ENCODE measurements at places on chromosomes 6 and 20.

DNA sequence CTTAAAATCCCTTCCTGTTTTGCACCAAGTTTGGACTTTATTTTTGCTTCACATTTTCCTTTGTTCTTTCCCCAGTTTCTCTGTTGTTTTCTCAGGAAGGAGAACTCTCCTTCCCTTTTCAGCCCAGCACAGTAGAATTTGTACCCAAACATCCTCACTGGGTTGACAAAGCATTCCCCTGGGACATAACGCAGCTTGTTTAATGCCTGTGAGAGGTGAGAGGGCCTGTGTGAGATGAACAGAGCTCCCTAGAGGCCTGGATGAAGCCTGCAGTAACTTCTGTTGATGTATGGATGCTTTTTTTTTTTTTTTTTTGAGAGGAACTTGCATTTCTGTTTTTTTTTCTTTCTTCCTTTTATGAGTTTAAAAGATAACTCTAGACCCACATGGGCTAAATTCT is 104.9 kb upstream of the SLC22A23 start:
- DNase-seq, result no peak

DNA sequence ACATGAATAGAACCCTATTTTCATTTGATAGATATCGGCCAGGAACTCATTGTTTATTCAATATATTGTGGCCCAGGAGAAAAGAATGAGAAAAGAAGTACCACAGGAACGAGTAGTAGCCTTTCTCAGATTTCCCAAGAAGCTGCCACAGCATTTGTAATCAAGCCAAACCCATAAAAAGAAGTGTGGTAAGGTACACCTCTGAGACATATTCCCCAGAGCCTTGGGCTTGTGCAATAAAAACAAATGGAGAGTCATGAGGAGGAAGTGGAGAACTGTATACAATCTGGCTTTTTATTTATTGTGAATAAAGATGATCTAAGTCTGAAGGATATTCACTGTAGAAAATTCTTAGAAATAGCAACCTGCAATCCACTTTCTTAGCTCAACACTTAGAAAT is 36.7 kb downstream of the KIF6 start:
- DNase-seq, result no peak

DNA sequence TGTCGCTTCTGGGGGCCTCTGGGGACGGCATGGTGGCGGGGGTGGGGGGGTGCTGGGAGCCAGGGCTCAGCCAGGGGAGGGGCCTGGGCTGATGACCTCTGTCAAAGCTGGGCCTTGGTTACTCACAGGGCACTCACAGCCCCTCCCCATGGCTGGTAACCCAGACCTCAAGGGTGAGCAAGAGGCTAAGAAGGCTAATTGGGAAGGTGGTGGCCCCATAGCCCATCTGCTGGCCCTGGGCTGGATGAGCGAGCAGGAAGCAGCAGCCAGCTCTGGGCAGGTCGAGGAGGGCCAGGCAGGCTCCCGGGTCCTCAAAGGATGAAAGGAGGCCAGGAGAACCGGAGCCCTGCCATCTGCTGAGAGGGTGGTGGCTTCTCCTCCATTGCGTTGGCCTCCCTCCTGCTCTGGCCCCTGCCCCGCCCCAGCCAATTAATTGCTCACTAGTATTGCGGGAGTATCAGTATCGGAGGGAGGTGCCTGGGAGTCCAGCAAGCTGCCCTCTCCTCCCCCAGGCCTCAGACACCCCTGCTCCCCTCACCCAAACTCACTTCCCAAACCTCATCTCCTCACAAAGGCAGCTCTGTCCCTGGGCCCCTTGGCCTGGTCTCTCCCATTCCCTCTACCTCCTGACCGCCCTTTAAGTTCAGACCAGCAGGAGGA is 1.0 kb upstream of the CDSN start:
- no peak for DNase-seq

DNA sequence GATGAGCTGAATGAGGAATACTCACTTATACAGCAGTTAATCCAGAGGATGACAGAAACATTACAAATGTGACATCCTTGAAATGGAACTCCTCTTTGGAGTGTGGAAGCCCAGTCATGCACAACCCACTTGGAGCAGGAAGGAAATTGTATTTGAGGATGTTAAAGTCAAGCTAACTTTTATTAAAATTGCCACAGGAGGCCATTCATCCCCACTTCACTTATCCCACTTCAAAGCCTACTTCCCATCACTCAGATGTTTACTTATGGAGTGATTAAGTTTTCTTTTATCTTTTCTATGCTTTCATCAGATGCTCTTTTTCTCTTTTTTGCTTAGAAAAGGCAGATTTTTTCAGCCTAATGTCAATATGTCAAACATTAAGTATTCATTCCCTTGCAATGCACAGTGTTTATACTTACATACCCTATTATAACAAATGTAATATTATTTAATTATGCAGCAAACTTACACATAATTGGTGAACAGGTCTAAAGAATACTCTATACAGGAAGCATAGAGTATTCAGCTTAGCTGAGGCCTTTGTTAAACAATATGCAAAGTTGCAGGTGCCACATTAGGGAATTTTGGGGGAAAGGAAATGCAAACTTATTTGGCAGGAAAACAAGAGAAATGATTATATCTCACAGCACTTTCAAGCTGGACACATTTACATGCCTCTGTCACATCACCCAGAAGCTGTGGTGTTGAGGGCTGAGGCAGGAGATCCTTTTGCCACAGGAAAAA is 148.9 kb downstream of the KHDC1L start:
- DNase-seq, result no peak

- DNase-seq, result no peak
These were observed 7.8 kb upstream of the APMAP start for GRCh38 chr20:25000268-25000801.

GRCh38 chr6:131949909-131950766 is 1.0 kb downstream of the CCN2 start:
- DNase-seq, result peak; percentile 61

DNA sequence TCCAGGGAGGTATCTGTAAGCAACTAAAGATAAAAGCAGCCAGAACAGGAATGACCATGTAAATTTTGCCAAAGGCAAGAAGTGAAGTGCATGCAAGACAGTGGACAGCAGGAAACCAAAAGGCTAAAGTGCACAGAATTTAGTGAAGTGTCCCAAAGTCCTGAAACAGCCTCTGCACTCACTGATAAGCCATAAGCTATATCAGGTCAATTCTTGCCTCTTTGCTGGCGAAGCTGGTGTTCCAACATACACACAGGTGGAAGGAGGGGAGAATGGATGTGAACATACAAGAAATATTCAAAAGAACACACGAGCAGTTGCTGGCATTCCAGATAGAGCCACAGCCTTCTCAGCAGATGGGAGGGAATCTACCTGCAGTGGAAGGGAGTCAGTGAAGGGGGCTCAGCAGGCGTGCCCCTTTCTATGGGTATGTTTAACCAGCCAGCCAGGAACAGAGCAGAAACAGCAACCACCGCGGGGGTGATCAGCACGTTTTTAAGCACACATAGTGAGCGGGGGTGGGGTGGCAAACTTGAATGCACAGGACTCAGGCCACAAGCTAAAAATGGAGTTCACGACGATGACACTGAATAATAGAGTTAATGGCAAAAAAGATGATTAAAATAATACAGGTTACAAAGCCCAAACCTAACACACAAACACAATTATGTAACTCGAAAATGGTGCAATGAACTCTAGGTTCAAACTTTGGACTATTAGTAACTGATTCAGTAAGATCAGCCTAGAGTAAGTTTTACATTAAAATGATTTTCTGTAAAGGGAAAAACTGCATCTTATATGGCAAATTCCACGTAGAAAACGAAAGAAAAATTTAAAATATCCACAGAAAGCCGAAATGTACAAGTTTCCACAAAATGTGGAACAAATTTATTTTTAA is 1.2 kb downstream of the ECI2 start:
- DNase-seq, result no peak

GRCh38 chr20:64155258-64156135 is 8.8 kb upstream of the MYT1 start:
- no peak for DNase-seq

DNA sequence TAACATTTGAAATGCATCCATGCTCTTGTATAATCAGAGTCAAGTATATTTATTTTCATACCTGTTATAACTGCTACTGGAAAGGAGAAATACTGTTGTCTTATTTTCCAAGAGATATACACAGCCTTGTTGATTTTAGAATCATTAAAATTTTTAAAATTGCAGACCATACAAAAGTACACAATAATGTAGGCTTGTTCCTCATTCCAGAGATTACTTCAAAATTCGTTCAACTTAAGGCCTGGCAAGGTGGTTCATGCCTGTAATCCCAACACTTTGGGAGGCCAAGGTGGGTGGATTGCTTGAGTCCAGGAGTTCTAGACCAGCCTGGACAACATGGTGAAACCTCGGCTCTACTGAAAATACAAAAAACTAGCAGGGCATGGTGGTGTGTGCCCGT is 6.1 kb downstream of the RNF114 start:
- no peak for DNase-seq

GRCh38 chr6:157089258-157089657 is 234.1 kb downstream of the TMEM242 start:
- no peak for DNase-seq

- DNase-seq, result no peak
These were observed 144.4 kb downstream of the PHACTR3 start for GRCh38 chr20:59748619-59749191.

GRCh38 chr6:165605901-165606739 is 56.9 kb downstream of the PDE10A start:
- DNase-seq, result no peak

DNA sequence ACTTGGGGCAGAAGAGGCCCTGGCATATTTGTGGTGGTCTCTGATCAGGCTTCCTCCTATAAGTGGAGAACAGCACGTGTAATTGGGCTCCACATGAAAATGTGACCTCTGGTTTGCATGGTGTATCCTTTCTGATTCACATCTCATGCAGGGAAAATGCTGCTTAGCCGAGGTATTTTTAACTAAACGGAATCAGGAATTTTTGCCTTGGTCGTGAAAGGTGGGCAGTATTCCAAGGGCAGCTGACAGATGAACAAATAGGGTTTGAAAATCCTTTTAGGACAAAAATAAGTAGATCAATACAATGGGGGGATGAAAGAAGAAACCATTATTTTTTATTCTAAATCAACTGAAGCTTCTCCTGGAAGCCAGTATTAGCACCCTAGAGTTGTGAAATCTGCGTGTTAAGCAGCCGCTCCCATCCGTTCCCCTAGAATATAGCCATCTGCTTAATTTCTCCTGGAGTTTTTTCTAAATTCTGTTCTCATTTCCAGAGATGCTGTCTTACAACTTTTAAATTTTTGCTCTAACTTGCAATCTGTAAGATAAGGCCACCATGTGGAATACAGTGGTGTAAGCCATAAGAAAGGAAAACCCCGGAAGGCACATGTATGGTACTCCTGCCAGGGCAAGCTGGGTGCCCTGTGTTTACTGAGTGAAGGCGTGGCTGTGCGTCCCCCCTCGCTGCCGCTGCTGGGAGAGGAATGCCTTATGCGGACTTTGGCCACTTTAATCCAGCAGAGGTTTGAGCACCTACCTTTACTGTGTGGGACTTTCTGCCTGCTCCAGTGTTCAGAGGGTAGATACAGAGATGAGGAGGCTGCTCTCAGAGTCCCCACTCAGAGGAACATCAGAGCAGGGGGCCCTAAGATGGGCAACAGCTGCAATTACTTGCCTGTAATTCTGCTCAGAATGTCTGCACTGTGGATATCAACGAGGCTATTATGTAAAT is 52.4 kb downstream of the SYNJ2 start:
- no peak for DNase-seq

GRCh38 chr6:119241540-119242309 is 107.8 kb downstream of the MAN1A1 start:
- DNase-seq, result no peak

GRCh38 chr6:128098000-128098581 is 197.2 kb upstream of the THEMIS start:
- DNase-seq, result no peak

- no peak for DNase-seq
These were observed 38.7 kb downstream of the CDKAL1 start for GRCh38 chr6:20572940-20573339.

DNA sequence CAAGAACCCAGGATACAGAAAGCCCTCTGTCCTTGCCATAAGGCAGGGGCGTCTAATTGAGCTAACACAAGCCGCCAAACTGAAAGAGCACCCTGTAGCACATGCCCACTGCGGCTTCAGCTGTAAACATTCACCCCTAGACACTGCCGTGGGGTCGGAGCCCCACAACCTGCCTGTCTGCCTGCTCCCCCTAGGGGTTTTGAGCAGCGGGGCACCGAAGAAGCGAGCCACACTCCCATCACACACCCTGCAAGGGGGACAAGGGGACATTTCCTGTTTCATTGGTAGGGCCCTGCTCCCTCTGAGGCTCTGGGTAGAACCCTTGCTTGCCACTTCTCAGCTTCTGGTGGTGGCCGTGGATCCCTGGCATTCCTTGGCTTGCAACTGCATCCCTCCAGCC is 45.2 kb upstream of the BCLAF1 start:
- no peak for DNase-seq

DNA sequence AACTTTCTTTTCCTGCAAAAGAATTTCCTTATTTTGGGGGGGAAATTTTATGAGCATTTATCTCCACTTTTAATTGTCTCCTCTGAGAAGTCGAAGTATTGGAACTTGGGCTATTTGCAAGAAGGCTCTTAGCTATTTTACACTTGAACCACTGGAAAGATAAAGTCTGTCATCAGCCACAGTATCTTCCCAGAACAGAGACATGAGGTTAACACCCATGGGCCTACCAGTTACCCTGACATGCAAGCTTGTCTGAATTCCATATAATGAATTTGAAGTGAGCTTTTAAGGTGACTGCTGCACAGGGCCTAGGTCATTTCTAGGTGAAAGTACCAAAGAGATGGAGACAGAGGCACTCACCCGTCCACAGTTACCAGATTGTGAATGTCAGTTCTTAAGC is 193.1 kb downstream of the SIM1 start:
- DNase-seq, result no peak

DNA sequence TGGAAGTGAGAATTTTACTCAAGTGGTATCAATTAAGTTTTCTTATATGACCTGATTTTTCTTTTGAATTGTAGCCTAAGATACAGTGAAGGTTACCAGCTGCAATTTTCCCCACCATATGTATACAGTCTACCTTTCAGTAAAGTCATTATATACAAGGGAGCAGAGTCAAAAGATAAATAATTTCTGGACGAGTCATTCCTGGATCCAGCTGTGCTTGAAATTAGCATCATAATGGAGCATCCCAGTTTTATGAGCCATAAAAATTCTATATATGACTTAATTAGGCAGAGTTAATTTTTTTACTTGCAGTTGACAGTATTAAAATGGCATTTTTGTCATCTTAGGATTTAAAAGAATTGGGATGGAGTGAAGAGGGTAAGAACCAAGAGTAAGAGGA is 1008.4 kb downstream of the PHF3 start:
- no peak for DNase-seq

GRCh38 chr20:35796571-35796970 is 24.8 kb downstream of the PHF20 start:
- DNase-seq, result no peak

DNA sequence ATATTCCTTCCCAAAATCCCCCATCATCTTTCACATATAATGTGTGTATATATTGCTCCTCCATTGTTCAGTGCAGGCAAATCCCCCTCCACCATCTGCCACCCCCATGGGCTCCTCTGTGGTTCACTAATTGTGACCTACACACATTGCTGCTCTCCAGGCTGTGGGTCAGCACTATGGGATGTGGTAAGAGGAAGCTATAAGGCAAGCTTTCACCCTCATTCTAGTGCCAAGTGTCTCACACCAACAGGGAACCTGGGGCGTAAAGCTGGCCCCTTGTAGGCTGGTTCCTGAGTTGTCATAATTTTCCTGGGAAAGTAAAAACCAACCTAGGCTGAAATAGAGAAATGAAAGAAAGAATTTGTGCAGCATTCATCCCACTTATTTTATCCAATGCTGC is 16.8 kb downstream of the FKBP1A start:
- no peak for DNase-seq
